ENCODE measurements at places on chromosomes 12 and 14. TPM values are rescaled to one million over a fixed set of nuclear protein-coding genes. Genes with fewer than 3 reads are reported as not detected.

The LRCOL1 gene
- not detected for total RNA-seq

DNA sequence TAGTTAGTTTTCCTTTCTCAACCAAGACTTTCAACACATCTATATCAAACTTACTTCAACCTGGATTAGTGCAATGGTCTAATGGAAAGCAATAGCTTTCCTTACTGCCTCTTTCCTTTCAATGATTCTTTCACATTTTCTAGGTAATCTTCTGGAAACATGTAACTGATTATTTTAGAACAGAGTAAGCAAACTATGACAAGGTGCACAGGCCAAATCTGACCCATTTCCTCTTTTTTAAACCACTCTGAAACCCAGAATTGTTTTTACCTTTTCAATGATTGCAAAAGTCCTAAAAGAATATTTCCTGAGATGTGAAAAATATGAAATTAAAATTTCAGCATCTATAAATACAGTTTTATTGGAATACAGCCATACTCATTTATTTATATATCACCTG is 81.6 kb upstream of the TMTC2 start:
- H3K4me1 ChIP-seq = peaks cover 8% of the 10 kb centered on the region
- no peaks in the 10 kb centered on the region for H3K27me3 ChIP-seq
- no peaks in the 10 kb centered on the region for H3K36me3 ChIP-seq
- no peak overlapping the region for H3K27ac ChIP-seq
- DNase-seq = no peak

DNA sequence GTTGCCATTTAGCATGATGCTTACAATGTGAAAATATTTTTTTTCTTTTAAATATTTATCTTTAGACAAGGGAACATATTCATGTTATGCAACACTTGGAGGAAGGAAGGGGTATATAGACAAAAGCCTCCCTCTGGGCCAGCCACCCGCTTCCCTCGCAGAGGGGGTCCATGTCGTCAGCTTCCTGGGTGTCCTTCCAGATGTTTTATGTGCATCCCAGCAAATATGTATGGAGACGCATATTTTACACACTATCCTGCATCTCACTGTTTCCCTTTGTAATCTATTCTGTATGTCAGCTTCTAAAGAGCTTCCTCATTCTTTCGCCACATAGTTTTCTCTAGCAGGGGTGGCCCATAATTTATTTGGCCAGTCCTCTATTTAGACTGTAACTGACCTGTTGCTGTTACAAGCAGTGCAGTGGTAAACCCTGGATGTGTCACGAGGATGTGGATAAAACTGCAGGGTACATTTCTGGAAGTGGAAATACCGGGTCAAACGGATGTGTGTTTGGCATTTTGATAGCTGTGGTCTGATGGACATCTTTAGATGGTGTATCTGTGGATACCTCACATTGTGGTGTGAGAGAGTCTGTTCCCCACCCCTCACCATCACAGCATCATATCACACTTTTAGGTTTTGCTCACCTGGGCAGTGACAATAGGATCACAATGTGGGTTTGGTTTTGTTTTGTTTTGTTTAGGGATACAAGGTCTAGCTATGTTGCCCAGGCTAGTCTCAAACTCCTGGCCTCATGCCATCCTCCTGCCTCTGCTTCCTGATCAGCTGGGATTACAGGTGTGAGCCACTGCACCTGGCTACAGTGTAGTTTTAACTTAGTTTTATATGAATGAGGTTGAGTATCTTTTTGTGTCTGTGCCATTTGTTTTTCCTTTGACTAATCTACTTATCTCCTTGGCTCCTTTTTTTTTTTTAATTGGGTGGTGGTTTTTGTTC is 31.6 kb downstream of the FAM222A start:
- no peak overlapping the region for H3K4me3 ChIP-seq
- no peak overlapping the region for H3K27ac ChIP-seq
- H3K4me1 ChIP-seq = peaks cover 12% of the 10 kb centered on the region
- H3K36me3 ChIP-seq = no peaks in the 10 kb centered on the region
- H3K27me3 ChIP-seq = no peaks in the 10 kb centered on the region

DNA sequence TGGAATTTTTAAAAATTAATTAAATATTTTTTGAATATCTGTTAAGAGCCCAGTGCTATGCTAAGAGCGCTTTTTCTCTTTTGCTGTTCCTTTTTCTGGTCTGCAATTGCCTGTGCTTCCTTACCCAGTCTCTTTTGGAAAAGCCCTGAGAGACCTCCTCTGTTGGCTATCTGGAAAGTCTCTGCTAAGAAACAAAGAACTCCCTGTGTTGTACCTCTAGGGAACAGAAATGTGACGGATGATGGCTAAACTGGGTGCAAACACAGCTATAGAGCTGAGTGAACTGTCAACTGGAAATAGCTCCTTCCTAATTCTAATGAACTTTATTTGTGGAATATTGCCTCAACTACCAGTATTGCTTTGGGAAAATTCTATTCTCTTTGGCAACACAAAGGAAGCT is 261.6 kb upstream of the NOVA1 start:
- no peak overlapping the region for H3K27ac ChIP-seq
- H3K27me3 ChIP-seq = no peaks in the 10 kb centered on the region
- H3K4me3 ChIP-seq = no peak overlapping the region
- no peaks in the 10 kb centered on the region for H3K36me3 ChIP-seq
- no peak for DNase-seq

The SYNDIG1L gene
- 0.28 TPM for total RNA-seq

Measured in pancreas (tissue), 10 donors.